IMR-90 (cell line): ENCODE measurements at places on chromosomes 1 and 21. TPM values are rescaled to one million over a fixed set of nuclear protein-coding genes. Genes with fewer than 3 reads are reported as not detected.

The TIAM1 gene
- total RNA-seq: 9.2 and 9.3 TPM in 2 replicates

The CCDC28B gene
- 17.2 and 18.6 TPM in 2 replicates for total RNA-seq

The PTPRC gene
- not detected in 2 replicates for total RNA-seq

The SYT14 gene
- 1.3 and 1.4 TPM in 2 replicates for total RNA-seq

The KRTAP13-2 gene
- total RNA-seq: not detected in 2 replicates

The DNAH14 gene
- total RNA-seq: 2.7 and 9.2 TPM in 2 replicates

The LCE1C gene
- not detected in 2 replicates for total RNA-seq

The HMGCL gene
- total RNA-seq: 31.9 and 33.5 TPM in 2 replicates

The ADORA3 gene
- not detected in 2 replicates for total RNA-seq

The CELA2B gene
- total RNA-seq: not detected in 2 replicates

The HLX gene
- 3.9 and 4.3 TPM in 2 replicates for total RNA-seq

The GNAT2 gene
- 0.28 and 0.36 TPM in 2 replicates for total RNA-seq

The KLHL12 gene
- total RNA-seq: 33.6 and 38.4 TPM in 2 replicates

The SLAMF6 gene
- total RNA-seq: not detected in 2 replicates

The FAM3B gene
- not detected in 2 replicates for total RNA-seq

The RNF186 gene
- not detected in 2 replicates for total RNA-seq

The TMED5 gene
- 20.1 and 53.3 TPM in 2 replicates for total RNA-seq

The PFDN2 gene
- total RNA-seq: 62.4 and 166 TPM in 2 replicates

The LCE3E gene
- total RNA-seq: not detected in 2 replicates

The LINGO4 gene
- not detected in 2 replicates for total RNA-seq

The TIMM17A gene
- total RNA-seq: 87.3 and 114 TPM in 2 replicates

The CFHR3 gene
- total RNA-seq: not detected in 2 replicates

The GBP3 gene
- 42.5 and 50.0 TPM in 2 replicates for total RNA-seq

The DCST1 gene
- not detected in 2 replicates for total RNA-seq

The RAB3B gene
- 78.5 and 91.9 TPM in 2 replicates for total RNA-seq

The RNASEL gene
- 6.4 and 6.5 TPM in 2 replicates for total RNA-seq

The FAM167B gene
- 0.18 TPM in 1 of 2 replicates, not detected in the other for total RNA-seq

The TMCO2 gene
- total RNA-seq: not detected in 2 replicates

The ATP1A4 gene
- total RNA-seq: not detected in 2 replicates

The LIPI gene
- not detected in 2 replicates for total RNA-seq

The PALMD gene
- total RNA-seq: 0.72 and 1.1 TPM in 2 replicates

The MXRA8 gene
- 92.5 and 97.8 TPM in 2 replicates for total RNA-seq

The GBP2 gene
- total RNA-seq: 12.8 and 17.7 TPM in 2 replicates

The TSPEAR gene
- not detected in 2 replicates for total RNA-seq

The GBP4 gene
- total RNA-seq: not detected in 2 replicates

The FMO4 gene
- 0.36 and 0.56 TPM in 2 replicates for total RNA-seq

The RAB13 gene
- 42.3 and 56.7 TPM in 2 replicates for total RNA-seq

The DRAXIN gene
- total RNA-seq: under 0.01 TPM in 2 replicates

The KCNE2 gene
- total RNA-seq: not detected in 2 replicates

The HPCAL4 gene
- total RNA-seq: not detected in 2 replicates

The SPATA45 gene
- not detected in 2 replicates for total RNA-seq

The KRTAP21-2 gene
- not detected in 2 replicates for total RNA-seq

The NKAIN1 gene
- total RNA-seq: under 0.01 TPM in 2 replicates

The THEM5 gene
- not detected in 2 replicates for total RNA-seq

The RCSD1 gene
- not detected in 2 replicates for total RNA-seq

The SLC45A1 gene
- total RNA-seq: 0.72 and 0.83 TPM in 2 replicates

The CFHR1 gene
- total RNA-seq: not detected in 2 replicates

The SPRR2D gene
- not detected in 2 replicates for total RNA-seq
